Neural progenitor cell (in vitro differentiated cells): ENCODE measurements at places on chromosomes 1 and 21. TPM values are rescaled to one million over a fixed set of nuclear protein-coding genes. Genes with fewer than 3 reads are reported as not detected.

PTPRF gene
- total RNA-seq, result 71.1 and 119 TPM in 2 replicates

FCGR3B gene
- total RNA-seq, result not detected in 2 replicates

RBM34 gene
- total RNA-seq, result 90.4 and 107 TPM in 2 replicates

BMP8A gene
- 0.12 TPM in 1 of 2 replicates, not detected in the other for total RNA-seq

SGIP1 gene
- total RNA-seq, result 4.2 and 6.6 TPM in 2 replicates

SLC27A3 gene
- total RNA-seq, result 8.2 and 10.1 TPM in 2 replicates

THBS3 gene
- total RNA-seq, result 19.3 and 30.4 TPM in 2 replicates

KCNJ9 gene
- total RNA-seq, result 0.09 TPM in 2 replicates

PTGS2 gene
- 0.03 and 0.37 TPM in 2 replicates for total RNA-seq

CHD5 gene
- 0.17 and 0.22 TPM in 2 replicates for total RNA-seq

MCOLN2 gene
- total RNA-seq, result 0.11 and 0.59 TPM in 2 replicates

SERINC2 gene
- total RNA-seq, result 9.6 and 30.1 TPM in 2 replicates

GNG12 gene
- total RNA-seq, result 30.3 and 44.5 TPM in 2 replicates

COPA gene
- 82.6 and 83.3 TPM in 2 replicates for total RNA-seq

OR2M7 gene
- total RNA-seq, result not detected in 2 replicates

TSACC gene
- total RNA-seq, result 0.87 TPM in 1 of 2 replicates, not detected in the other

ETNK2 gene
- total RNA-seq, result 5.3 and 17.6 TPM in 2 replicates

ASCL5 gene
- total RNA-seq, result not detected in 2 replicates

DNA sequence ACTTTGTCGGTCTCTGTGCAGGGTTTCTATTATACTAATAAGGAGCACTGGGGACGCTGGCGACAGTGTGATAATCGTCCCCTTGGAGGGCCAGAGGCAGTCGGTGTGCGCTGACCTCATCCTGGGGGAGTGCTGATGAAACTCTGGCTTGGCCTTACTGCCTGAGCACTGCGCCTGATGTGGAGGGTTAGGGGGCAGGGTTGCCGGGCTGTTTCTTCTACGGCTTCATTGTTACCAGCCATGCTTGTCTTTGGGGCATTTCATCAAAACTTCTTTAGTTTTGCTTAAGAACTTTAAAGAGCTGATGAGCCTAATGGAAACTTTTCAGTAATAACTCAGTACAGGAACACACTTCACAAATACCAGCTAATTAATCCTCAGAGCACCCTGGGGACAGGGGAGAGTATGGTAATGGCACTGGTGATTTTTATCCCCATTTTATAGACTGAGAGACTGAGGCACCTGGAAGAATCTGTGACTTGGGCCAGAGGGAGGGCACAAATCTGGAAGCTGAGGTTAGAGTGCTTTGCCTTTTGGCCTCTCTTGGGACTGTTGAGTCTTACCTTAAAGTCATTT lies 81.8 kb downstream of the PEX14 start:
- DNase-seq, result no peak

DNA sequence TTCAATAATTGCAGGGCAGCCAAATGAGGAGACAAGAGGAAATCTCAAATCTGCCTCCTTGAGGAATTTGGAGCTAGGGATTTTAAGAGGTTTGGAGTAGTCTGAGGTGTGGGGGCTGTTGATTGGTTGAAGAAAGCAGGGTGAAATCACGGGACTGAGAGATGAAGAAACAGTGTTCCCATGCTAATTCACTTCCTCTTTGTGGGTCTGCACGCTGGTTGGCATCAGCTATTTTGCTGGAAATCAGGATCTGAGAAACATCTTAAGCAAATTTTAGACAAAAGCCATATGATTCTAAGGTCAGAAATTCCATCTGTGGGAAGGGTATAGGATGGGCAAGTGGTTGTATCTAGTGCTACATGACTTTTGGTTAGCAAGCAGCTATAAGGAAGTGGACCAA lies 107.1 kb upstream of the PAXBP1 start:
- no peak for DNase-seq

- no peak for DNase-seq
These were observed 296.1 kb downstream of the CTH start for GRCh38 chr1:70707214-70707613.

DNA sequence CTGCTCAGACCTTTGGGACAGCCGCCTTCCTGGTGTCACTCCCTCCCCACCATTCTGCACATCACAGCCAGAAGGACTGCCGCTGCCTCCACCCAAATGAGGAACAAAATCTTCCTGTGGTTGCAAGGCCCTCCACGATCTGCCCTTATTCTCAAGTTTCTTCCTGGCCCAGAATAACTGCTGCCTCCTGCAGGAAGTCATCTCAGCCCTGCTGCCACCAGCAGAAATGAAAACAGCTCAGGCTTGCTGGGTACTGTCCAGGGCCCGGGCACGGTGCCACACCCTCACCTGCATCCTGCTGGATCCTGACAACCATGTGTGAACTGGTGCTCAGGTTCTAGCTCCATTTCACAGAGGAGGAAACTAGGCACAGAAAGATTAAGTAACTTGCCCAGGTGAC lies 2.8 kb downstream of the CLDN19 start:
- no peak for DNase-seq

- DNase-seq, result no peak
These were observed 385.1 kb upstream of the USP24 start for GRCh38 chr1:55600242-55600641.

DNA sequence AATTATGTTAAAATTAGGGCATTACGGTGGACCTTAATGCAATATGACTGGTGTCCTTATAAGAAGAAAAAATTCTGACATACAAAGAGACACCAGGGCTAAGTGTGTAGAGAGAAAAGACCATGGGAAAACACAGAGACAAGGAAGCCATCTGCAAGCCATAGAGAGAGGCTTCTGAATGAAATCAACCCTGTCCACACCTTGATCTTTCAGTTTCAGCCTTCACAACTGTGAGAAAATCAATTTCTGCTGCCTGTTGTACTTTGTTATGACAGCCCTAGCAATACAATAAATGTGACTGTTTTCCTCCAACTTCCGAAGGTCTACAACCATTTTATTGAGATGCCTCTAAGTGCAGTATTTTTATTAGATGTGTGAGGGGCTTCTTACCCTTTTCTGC lies 1407.2 kb downstream of the MRPL39 start:
- DNase-seq, result no peak

GRCh38 chr1:45002650-45003645 lies 8.2 kb downstream of the HECTD3 start:
- DNase-seq, result no peak

- no peak for DNase-seq
These were observed 365.6 kb upstream of the ADGRL2 start for GRCh38 chr1:81435175-81435574.

GRCh38 chr1:109156916-109157385 lies 43.0 kb downstream of the ELAPOR1 start:
- no peak for DNase-seq

GRCh38 chr21:37443683-37444082 lies 77.1 kb downstream of the DYRK1A start:
- no peak for DNase-seq

DNA sequence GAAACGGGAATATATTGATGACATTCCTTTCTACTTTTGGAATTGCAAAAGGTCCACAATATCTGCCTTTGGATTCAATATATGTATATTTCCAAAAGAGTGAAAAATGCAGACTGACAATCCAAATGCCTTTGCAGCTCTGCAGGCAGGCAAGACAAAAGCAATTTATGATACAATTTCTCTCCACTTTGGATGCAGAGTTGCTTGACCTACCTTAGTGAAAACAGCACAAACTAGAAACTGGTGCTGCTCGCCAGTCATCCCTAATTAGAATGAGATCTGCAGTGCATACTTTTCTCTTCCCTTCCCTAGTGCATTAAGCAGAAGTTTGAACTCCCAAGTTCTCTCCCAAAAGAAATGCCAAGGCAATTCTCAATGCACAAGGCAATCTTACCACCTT lies 56.8 kb downstream of the KIAA0319L start:
- DNase-seq, result no peak

DNA sequence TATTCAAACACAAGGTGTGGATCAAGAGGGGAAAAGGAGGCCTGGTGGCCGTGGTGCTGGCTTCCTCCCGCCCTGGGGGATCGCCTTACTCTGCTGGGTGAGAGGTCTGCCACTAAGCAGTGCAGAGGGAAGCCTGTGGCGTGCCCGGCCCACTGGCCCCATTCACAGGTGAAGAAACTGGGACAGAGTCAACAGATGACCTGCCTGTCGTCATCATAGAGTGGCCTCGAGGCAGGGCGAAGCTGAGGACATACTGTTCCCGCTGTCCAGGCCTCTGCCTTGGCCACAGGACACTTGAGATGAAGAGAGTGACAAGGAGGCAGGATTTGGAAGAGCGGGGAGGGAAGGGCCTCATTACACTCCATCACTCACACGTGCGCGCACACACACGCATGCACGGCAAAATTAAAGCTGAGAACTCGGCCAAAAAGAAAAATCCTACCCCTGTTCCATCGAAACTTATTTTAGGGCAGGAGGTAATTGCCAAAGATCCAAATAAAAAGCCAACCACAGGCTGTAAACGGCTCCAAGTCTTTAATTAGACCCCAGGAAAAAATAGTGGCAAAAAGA lies 50.5 kb downstream of the CASZ1 start:
- no peak for DNase-seq

GRCh38 chr1:74971982-74972381 lies 162.2 kb upstream of the LHX8 start:
- DNase-seq, result no peak

DNA sequence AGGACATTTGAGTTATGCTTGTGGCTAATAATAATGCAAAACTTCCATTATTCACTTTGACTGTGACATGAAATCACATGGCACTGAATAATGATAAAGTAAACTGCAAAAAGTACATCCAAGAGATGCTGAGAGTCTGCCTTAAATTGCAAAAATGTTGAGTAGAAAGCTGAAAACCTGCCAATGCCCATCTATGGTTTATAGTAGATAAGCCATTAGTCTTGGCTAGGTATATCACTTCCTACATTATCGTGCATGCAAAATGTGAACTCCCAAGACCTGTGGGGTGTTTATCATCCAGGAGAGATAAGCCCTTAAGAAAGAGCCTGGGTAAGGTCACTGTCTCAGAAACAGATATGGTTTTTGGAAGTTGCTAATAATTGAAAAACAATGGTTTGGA lies 208.7 kb upstream of the DPYD start:
- no peak for DNase-seq

DNA sequence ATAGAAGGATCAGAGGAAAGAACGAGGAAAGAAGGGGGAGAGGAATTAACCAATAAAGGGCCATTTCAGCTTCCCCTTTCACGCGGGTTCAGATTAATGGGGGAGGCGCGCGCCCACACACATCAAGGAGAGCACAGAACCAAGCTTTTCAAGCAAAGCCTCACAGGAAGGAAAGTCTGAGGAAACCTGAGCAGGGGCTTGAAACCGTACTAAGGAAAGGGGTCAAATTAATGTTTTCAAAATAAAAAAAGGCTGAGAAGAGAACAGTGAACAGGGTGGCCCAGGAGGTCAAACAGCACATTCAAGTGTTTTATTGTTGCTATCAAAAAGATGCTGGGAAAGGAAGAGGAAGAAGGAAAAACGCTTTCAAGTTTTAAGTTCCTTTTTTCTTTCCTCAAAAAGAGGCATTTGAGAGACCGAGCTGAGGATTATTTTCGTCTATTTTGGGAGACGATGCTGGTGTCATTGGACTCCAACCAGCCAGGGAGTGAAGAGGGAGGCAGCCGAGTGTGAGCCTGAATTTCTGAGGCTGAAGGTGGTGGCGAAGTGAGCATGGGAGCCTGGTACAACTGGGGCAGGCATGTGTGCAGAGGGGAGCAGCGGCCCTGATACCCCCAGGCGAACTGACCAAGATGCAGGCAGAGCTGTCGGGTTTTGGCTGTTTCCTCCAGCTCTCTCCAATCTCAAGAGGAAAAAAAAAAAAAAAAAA lies 88.4 kb downstream of the PROX1 start:
- no peak for DNase-seq

- DNase-seq, result no peak
These were observed 7.6 kb upstream of the GADD45A start for GRCh38 chr1:67677408-67677807.

GRCh38 chr1:155940482-155940992 lies 901 bp upstream of the RXFP4 start:
- DNase-seq, result no peak

GRCh38 chr1:205387845-205388244 lies 31.1 kb upstream of the KLHDC8A start:
- DNase-seq, result no peak

GRCh38 chr1:226158983-226159382 lies 27.6 kb downstream of the ACBD3 start:
- no peak for DNase-seq

GRCh38 chr1:9537863-9538668 lies 1.2 kb upstream of the SLC25A33 start:
- DNase-seq, result no peak

DNA sequence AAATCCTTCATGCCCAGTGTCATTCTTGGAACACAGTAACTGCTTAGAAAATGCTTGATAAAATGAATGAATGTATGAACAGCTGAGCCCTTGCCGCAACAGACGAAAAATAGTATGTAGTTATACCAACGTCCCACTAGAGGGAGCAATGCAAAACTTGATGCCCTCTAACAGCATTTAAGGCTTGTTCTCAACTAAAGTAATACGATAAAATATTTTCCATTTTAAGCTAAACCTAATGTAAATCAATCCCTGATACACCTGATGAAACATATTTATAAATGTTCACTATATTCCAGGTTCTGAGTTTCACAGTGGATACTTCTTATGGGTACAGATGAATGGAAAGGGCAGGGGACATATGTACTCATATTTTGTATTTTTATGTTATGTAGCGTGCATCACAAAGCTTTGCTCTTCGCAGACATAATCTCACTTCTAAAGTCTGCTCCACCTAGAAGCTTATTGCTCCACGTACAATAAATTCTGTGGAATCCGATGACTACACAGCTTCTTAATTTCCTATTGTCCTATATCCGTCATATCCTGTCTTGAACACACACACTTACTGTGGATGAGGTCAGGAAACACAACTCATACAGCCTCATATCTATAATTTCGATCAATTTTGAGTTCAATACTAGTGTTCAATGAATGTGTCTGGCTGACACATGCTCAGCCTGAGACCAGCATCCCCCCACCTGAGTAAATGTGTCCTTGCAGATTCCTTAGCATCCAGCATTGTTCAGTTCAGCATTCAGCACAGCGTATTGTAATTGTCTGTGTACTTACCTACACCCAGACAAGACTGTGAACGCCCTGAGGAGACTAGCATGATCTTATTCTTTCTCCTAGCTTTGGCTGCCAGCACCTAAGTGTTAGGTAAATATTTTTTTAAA lies 4.4 kb upstream of the UTP25 start:
- peak; percentile 52 for DNase-seq

DNA sequence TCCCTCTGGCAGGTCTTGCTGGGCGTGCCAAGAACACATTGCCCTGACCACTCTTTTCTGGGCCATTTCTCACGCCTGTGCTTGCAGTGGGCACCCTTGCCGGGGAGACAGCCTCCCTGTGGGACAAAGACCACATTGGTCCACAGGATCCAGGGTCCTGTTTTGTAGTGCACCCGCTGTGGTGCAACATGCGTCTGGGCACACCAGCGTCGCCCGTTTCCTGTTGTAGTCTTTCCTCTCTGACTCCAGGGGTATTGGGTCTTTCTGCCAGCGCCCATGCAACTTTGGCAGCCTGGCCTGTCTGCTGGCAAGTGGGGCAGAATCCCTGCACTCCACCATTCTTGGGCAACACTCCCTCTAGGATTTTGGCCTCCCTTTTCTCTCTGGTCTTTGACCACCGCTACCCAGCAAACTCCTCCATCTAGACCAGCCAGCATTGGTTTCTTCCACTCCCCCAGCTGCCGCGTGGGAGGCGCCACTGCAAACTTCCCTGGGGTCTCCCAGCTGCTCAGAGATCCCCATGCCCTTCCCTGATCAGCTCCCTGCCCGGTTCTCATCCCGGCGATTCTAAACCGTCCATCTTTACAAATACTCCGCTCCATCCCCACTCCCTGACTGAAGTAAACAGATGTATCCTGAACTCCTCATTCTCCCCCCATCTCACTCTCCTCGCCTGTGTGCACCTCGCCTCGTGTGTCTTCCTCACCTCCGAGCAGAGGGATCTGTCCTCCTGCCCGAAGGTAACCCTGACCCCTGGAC lies 1.2 kb upstream of the TPRG1L start:
- DNase-seq, result no peak
